ENCODE measurements at places on chromosomes 12 and 14.

- DNase-seq: no peak
Observed at GRCh38 chr12:72089678-72090077, 151.0 kb downstream of the TPH2 start.

- DNase-seq: no peak
Observed at GRCh38 chr12:88544991-88545980, 35.0 kb downstream of the KITLG start.

GRCh38 chr12:84159260-84159659 is 753.3 kb downstream of the SLC6A15 start:
- no peak for DNase-seq

DNA sequence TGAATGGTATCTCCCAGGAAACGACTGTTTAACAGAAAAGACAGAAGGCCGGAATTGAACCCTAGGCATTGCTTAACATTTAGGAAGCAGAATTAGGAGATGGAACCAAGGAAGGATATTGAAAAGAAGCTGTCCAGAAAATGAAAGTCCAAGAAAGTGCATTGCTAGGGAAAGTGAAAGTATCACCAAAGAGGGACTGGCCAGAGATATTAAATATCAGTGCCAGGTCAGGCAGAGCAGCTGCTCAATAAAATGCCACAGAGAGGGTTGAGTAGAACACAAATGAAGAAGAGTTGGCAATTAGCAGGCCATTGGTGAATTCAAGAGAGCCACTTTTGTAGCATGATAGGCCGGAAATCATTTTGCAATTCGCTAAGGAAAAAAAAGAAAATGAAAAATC is 101.6 kb downstream of the CFAP54 start:
- DNase-seq: no peak

- no peak for DNase-seq
Observed at GRCh38 chr14:99093532-99094517, 178.2 kb downstream of the BCL11B start.
